ENCODE measurements at places on chromosomes 5 and 9. TPM values are rescaled to one million over a fixed set of nuclear protein-coding genes. Genes with fewer than 3 reads are reported as not detected.

UNC13B gene
- total RNA-seq: 8.6 TPM

PTGS1 gene
- total RNA-seq: 1.4 TPM

SNX2 gene
- 39.7 TPM for total RNA-seq

GABRB2 gene
- not detected for total RNA-seq

IRX1 gene
- not detected for total RNA-seq
